T-cell (primary cell): ENCODE measurements at places on chromosomes 1 and 21.

DNA sequence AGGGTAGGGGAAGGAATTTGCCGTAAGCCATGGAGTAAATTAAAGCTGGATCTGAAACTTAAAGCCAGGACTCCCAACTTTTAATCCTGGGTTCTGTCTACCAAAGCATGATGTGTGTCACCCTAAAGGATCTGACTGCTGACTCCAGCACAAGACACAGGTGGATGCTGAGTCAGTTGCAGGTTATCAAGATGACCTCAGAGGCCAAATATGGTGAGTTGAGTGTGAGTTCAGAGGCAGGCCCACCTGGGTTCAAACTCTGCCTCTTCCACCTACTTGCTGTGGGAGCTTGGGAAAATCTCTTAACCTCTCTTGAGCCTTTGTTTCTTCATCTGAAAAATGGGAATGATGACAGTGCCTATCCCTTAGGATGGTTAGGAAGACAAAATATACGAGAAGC is 16.7 kb upstream of the LDLRAP1 start:
- no peak for DNase-seq

DNA sequence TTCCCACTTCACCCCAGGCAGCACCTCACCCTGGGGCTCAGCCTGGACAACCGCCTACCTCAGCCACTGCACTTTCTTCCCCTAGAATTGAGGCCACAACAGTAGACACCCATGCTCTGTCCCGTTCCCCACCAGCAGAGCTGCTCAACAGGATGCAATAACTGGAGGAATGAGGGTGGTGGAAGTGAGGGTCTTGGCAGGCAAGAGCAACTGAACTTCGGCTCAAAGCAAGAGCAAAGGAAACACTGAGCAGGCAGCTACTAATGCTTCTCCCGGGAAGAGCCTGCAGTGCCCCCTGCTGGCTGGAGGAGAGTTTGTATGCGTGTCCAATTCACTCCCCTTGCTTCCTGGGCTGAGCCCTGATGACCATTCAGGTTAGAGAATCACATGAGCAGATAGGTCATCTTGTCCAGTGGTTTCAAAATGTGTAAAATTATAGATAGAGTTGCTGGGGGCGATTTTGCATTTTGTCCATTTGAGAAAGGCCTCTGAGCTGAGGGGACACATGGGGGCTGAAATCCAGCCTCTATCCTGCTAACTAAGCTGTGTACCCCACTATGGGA is 13.9 kb downstream of the NT5C1A start:
- peak; percentile 56 for DNase-seq

GRCh38 chr1:11907275-11908094 is 18.7 kb downstream of the KIAA2013 start:
- DNase-seq: peak; percentile 89

DNA sequence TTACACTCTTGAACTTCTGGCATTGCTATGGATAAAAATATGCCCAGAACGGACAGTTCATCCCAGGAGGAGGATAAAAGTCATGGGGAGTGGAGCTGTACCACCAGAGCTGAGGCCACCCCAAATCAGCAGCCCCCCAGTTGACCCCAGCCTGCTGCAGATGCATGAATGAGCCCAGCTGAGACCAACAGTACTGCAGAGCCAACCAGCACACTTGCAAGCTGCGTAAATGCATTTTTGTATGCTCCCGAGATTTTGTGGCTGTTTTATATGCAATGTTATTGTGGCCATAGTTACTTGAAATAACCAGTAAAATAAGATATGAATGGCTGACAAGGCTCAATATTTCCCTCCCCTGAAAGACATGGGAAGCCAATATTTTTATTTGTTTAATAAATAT is 264.6 kb downstream of the DUSP10 start:
- DNase-seq: no peak

GRCh38 chr1:24186031-24186710 is 918 bp downstream of the IFNLR1 start:
- no peak for DNase-seq

- no peak for DNase-seq
Measured at GRCh38 chr1:116230712-116231111, 119.5 kb downstream of the MAB21L3 start.

- DNase-seq: no peak
Measured at GRCh38 chr1:37153116-37154100, 119.1 kb upstream of the GRIK3 start.

GRCh38 chr1:56965916-56966697 is at the start of gene C8B:
C8B (minus strand) TSS chr1:56966015; CDS start chr1:56965948, 67 bp downstream.
- no peak for DNase-seq

- no peak for DNase-seq
Measured at GRCh38 chr1:38502758-38503157, 356.8 kb downstream of the RRAGC start.

GRCh38 chr1:50742523-50742922 is 217.5 kb downstream of the FAF1 start:
- no peak for DNase-seq

GRCh38 chr1:36651176-36651910 is 168.6 kb upstream of the CSF3R start:
- no peak for DNase-seq

DNA sequence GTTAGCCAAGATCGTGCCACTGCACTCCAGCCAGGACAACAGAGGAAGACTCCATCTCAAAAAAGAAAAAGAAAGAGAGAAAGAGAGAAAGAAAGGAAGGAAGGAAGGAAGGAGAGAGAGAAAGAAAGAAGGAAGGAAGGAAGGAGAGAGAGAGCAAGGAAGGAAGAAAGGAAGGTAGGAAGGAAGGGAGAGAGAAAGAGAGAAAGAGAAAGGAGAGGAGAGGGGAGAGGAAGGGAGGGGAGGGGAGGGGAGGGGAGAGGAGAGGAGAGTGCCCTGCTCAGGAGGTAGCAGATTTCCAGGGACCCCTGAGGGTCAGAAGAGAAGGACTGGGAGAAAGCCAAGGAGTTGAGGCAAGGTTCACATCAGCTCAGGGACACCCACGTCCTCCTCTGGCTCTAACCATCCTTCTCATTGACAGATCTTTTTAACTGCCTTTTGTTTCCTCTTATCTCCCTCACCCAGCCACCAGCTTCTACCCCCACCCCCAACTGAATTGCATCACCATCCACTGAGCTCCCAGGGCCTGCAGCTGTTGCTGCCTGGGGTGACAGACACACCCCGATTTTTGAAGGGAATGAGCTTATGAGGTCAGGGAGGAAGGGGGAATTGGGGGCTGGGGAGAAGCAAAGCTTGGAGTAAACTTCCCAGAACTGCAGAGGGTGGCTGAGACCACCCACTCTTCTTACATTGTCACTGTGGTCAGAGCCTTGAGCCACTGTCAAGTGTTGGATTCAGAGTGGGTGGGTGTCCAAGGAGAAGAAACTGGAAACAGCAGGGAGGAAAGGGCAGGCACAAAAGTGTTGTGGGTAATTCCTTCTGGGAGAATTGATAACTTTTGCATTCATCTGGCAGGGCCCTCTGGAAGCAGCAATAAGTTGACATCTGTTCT is 91.6 kb downstream of the GLUL start:
- DNase-seq: no peak

DNA sequence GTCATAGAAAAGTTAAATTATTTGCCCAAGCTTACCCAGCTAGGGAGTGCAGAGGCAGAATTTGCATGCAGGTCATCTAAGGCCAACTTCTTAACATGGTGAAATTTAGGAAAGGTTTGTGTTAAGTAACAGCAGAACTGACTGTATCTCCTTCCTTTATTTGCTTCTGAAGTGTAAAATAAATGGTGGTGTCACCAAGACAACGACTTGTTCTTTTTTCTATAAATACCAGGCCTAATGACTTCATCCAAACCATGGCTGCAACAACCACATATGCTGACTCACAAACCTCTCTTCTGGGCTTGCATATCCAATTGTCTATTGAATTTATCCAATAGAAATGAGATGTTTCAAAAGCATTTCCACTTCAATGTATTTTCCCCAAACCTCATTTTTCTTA is 19.1 kb downstream of the COL24A1 start:
- DNase-seq: no peak

- DNase-seq: no peak
Measured at GRCh38 chr1:98102345-98103030, 181.7 kb upstream of the DPYD start.

- peak; percentile 80 for DNase-seq
Measured at GRCh38 chr1:40668769-40669525, 3.5 kb upstream of the RIMS3 start.

GRCh38 chr1:167510244-167510643 is 8.1 kb downstream of the CD247 start:
- DNase-seq: no peak

DNA sequence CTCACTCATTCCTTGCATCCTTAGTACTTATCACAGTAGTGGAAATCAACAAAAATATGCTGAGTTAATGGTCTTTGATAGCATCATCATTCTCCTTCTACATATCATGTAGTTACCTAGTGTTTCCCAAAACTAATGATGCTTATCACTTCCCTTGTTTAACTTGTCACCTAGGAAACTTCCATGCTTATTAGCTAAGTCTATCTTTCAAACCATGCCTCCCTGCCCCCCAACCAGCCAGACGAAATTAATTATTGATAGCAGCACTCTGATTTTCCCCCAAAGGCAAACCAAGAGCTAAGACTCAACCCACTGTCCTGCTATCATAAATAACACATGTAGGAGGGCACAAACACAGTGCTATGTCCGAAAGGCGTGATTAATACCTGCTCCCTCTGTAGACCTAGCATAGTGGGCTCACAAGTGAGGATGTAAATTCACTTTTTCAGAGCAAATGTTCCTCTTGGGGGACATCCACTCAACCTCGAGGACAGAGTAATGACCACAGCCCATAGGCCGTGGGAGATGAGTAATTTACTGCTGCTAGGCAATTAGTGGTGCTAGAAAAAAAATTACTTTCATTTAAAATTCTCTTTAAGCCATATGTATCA is 25.8 kb upstream of the LPAR3 start:
- no peak for DNase-seq

- DNase-seq: no peak
Measured at GRCh38 chr1:59375321-59376220, 78.7 kb downstream of the FGGY start.

- no peak for DNase-seq
Measured at GRCh38 chr1:219149009-219149577, 24.6 kb upstream of the LYPLAL1 start.

- no peak for DNase-seq
Measured at GRCh38 chr21:38166173-38166535, 90.6 kb upstream of the KCNJ15 start.

DNA sequence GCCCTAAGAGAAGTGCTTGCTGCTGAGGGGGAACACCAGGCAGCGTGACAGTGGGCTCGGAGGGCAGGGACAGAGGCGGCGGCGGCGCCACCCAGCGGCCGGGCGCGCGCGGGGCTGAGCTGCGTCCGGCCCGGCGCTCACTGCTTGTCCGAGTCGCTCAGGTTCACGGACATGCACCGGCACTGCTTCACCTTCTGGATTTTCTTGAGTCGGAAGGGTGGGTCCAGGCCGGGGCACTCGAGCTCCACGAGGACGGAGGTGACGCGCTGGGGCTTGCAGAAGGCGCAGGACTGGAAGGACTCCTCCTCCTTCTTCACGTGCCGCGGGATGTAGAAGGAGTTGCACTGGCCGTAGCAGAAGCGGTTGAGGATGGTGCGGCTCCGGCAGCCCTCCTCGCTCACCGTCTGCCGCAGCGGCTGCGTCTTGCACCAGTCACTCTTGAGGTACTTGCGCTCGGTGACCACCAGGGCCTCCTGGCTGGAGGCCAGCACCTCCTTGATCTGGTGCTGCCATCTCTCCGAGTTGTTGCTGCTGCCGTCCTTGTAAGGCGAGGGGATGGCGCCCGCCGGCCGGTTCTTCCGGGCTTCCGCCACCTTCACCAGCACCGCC is 119.0 kb downstream of the GREM2 start:
- DNase-seq: peak; percentile 3

DNA sequence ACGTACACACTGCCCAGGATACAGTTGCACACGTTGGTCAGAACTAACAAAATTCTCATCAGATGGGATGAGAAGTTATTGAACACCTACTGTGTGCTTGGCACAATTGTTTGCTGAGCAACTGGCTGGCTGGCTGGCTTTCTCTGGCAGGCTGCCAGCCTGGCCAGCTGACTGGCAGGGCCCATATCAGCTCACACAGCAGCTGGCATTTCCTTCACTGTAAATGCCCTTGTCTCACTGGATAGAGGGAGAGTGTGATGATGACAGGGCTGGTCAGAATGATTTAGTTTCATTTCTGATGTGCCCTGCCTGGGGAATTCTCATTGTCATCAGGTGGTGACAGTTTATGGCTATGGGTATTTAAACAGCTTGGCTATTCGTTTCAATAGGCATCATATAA is 15.8 kb downstream of the CAMK2N1 start:
- DNase-seq: no peak

DNA sequence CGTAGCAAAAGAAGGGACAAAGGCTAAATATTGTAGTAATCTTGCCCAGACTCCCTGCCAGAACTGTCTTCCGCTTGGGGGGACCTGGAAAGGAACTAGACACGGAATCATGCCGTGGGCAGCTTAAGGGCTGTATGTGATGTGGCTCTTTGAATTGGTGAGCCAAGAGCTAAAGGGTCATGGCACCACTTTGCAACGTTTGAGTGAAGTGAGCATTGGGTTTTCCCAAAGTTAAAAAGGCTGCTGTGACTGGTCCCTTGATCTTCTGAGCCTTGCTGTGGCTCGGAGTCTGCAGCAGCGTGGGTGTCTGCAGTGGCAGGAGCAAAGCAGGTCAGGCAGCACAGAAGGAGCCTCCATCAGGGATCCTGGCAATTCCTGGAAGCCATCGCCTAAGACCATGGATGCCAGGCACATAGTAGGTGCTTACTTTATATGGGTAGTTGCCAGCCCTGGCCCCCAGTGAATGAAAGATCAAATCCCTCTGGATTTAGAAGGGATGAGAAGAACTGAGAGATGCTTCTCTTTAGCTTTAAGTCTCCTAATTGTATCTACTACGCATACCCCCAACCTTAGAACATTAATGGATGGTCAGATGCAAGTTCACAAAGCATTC is 1.8 kb downstream of the SMYD2 start:
- no peak for DNase-seq

DNA sequence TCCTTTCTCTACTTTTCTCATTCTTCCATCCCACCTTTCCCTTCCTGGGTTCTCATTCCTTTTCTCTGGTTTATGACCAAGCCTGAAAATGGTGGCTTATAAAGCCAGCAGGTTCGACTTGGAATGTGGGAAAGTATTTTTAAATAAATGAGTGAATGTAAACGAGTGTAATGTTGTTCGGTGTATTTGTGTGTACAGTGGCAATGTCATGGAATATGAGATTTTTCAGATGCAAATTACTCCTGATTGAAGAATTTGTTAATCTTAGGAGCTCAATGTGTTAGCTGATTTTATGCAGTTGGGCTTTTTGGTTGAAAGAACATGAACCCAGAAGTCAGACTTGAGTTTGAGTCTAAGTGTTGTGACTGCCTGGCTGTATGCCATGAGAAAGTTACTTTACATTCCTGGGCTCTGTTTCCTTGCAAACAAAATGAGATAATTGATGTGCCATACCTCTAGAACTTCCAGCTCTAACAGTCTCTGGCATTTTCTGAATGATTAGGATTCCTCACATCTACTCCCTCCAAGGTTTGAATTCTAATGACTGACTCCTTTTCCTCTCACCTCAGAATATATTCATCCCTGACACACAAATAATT is 6.6 kb downstream of the SGIP1 start:
- DNase-seq: no peak
